Endothelial cell (in vitro differentiated cells): ENCODE measurements at places on chromosomes 6 and 20.

- peaks cover 1% of the 10 kb centered on the region for H3K27me3 ChIP-seq
- DNase-seq = no peak
- no peaks in the 10 kb centered on the region for H3K4me1 ChIP-seq
These were observed 25.5 kb downstream of the TMEM14A start for GRCh38 chr6:52696418-52696817.

GRCh38 chr6:168534265-168534664 is 93.3 kb downstream of the SMOC2 start:
- H3K27me3 ChIP-seq = peaks cover 6% of the 10 kb centered on the region
- H3K4me1 ChIP-seq = peaks cover 6% of the 10 kb centered on the region
- no peaks in the 10 kb centered on the region for H3K36me3 ChIP-seq
- DNase-seq = no peak

DNA sequence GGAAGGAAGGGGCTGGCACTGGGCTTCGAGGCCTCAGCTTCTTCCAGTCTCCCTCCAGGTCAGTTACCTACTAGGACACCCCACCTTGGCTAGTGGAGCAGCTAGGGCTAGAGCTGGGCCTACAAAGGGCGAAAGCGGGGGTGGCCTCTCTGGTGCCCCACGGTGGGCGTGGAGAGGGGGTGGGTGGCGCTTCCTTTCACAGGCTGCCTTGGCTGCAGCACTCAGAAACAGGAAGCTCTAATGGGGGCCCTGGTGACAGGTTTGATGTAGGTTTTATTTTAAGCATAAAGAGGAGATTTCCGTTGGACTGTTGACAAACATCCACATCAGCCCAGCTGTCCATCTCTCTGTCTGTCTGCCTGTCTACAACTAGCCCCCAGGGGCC is 13.4 kb downstream of the FAM110A start:
- no peak for DNase-seq
- no peak overlapping the region for H3K4me3 ChIP-seq
- no peaks in the 10 kb centered on the region for H3K36me3 ChIP-seq

GRCh38 chr6:150230832-150231524 is 88.1 kb downstream of the PPP1R14C start:
- H3K36me3 ChIP-seq = no peaks in the 10 kb centered on the region
- no peak overlapping the region for H3K27ac ChIP-seq
- no peak for DNase-seq
- peaks cover under 1% of the 10 kb centered on the region for H3K4me1 ChIP-seq
- no peak overlapping the region for H3K4me3 ChIP-seq
- no peaks in the 10 kb centered on the region for H3K27me3 ChIP-seq

GRCh38 chr6:128242765-128243403 is 277.5 kb downstream of the PTPRK start:
- no peak overlapping the region for H3K27ac ChIP-seq
- DNase-seq = no peak
- no peak overlapping the region for H3K4me3 ChIP-seq
- H3K36me3 ChIP-seq = no peaks in the 10 kb centered on the region
- H3K27me3 ChIP-seq = no peaks in the 10 kb centered on the region

GRCh38 chr6:90370493-90370959 is 73.9 kb upstream of the BACH2 start:
- peaks cover 3% of the 10 kb centered on the region for H3K4me1 ChIP-seq
- DNase-seq = no peak
- H3K27me3 ChIP-seq = no peaks in the 10 kb centered on the region
- no peak overlapping the region for H3K4me3 ChIP-seq
- H3K27ac ChIP-seq = no peak overlapping the region

DNA sequence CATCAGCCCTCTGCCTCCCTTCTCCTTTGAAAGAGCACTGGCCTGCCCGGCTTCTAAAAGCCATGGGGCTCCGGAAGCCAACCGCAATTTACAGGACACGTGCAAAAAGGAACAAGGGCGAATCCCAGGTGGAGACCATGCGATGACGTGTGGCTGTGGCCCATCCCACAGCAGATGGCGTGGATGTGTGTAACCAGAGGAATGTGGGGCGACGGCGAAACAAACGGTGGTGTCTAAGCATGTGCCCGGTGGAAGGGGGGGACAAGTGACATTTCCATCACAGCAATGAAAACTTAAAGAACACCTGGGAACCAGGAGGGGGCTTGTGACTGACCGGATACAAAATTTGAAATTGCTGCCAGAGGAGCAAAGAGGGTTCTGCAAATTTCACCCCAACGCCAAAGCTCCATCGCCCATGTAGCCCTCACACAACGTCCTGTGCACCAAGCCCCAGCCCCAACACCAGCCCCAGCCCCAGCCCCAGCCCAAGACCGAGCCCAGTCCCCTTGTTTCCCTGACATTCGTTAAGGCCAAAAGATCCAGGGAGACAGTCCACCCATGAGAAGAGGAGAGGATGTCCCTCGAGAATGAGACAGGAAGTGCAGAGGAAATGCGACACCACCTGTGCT is 159.7 kb upstream of the ZNF337 start:
- peaks cover 28% of the 10 kb centered on the region for H3K27me3 ChIP-seq
- H3K4me1 ChIP-seq = peaks cover 23% of the 10 kb centered on the region
- H3K36me3 ChIP-seq = peaks cover 25% of the 10 kb centered on the region
- no peak for DNase-seq
- H3K27ac ChIP-seq = no peak overlapping the region
- peak overlapping the region; percentile 11 for H3K4me3 ChIP-seq

- no peak overlapping the region for H3K27ac ChIP-seq
- peaks cover 3% of the 10 kb centered on the region for H3K27me3 ChIP-seq
- no peaks in the 10 kb centered on the region for H3K4me1 ChIP-seq
- H3K4me3 ChIP-seq = no peak overlapping the region
- no peak for DNase-seq
These were observed 42.4 kb downstream of the RTN4IP1 start for GRCh38 chr6:106586815-106587415.

GRCh38 chr6:28693033-28693750 is 167.5 kb downstream of the GPX5 start:
- no peak overlapping the region for H3K27ac ChIP-seq
- H3K4me1 ChIP-seq = peaks cover 60% of the 10 kb centered on the region
- H3K4me3 ChIP-seq = peak overlapping the region; percentile 77
- H3K36me3 ChIP-seq = peaks cover 6% of the 10 kb centered on the region
- no peak for DNase-seq

- no peaks in the 10 kb centered on the region for H3K36me3 ChIP-seq
- peaks cover 2% of the 10 kb centered on the region for H3K27me3 ChIP-seq
- no peak overlapping the region for H3K27ac ChIP-seq
- no peak for DNase-seq
- no peak overlapping the region for H3K4me3 ChIP-seq
These were observed 65.4 kb downstream of the RWDD2A start for GRCh38 chr6:83258517-83258916.

GRCh38 chr20:62678553-62678952 is 30.1 kb upstream of the NTSR1 start:
- peaks cover 15% of the 10 kb centered on the region for H3K27me3 ChIP-seq
- no peak overlapping the region for H3K27ac ChIP-seq
- no peaks in the 10 kb centered on the region for H3K36me3 ChIP-seq
- no peaks in the 10 kb centered on the region for H3K4me1 ChIP-seq
- H3K4me3 ChIP-seq = no peak overlapping the region

- H3K36me3 ChIP-seq = no peaks in the 10 kb centered on the region
- H3K27me3 ChIP-seq = peaks cover 2% of the 10 kb centered on the region
- DNase-seq = no peak
- H3K27ac ChIP-seq = no peak overlapping the region
- H3K4me1 ChIP-seq = no peaks in the 10 kb centered on the region
These were observed 314.1 kb upstream of the SGK1 start for GRCh38 chr6:134632024-134632423.

DNA sequence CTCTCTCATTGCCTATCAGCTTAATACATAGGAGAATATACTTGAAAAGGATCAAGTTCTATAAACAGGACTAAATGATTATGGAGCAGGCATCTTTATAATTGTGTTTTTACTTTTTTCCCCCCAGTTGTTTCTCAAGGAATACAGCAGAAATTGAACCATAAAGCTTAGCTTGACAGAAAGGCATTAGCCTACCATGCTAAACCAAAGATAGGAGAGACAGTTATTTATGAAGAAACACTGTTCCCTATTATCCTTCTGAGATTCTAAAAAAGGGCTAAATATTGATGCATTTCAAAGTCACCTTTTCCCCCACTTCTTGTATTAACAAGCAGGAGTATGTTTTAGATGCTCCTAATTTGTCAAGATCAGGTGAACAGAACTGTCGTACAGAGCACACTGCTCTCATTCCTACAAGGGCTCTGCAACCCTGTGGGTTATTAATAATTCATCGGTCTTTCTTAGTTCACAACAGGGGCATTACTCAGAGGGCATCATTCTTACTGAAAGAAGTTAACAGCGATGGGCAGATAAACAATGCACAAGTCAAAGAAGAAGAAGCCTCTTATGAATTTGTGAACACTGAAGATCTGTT is 38.7 kb downstream of the PRKN start:
- H3K36me3 ChIP-seq = no peaks in the 10 kb centered on the region
- DNase-seq = no peak
- H3K27me3 ChIP-seq = no peaks in the 10 kb centered on the region
- H3K4me1 ChIP-seq = peaks cover 8% of the 10 kb centered on the region
- no peak overlapping the region for H3K4me3 ChIP-seq
- H3K27ac ChIP-seq = no peak overlapping the region

DNA sequence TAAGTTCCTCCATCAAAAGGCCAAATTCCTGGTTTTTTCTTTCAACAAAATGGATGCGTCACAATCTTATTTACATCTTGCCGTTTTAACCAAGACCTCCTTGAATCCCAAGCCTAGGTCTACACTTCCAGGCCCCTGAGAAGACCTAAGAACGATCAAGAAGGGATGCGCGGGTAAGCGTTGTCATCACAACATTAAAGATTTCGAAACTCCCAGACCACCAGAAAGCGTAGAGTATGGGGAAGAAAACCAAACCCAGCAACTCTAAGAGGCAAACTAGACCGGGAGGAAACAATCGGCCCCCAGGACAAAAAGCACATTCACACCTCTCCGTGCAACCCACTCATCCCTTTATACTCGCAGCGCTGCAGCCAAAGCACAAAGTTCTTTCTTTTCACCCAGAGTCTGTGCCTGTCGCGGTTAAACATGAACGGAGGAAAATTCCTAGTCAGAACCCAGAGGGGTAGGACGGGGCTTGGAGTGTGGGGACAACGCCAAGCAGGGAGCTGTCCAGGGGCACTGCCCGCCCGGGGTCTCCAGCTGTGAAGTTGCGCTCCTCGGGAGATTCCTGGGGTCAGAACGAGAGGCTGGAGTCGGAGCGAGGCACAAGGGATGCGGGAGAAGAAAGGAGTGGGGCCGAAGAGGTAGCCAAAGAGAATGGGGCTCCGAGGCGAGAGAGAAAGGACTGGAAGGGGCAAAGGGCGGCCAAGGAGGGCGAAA is 725 bp downstream of the OSER1 start:
- H3K27me3 ChIP-seq = peaks cover 11% of the 10 kb centered on the region
- peak overlapping the region; percentile 99 for H3K4me3 ChIP-seq
- peak; percentile 56 for DNase-seq
- peak overlapping the region; percentile 99 for H3K27ac ChIP-seq
- peaks cover 30% of the 10 kb centered on the region for H3K4me1 ChIP-seq

GRCh38 chr20:10303852-10304251 is 85.2 kb downstream of the SNAP25 start:
- no peaks in the 10 kb centered on the region for H3K36me3 ChIP-seq
- no peaks in the 10 kb centered on the region for H3K4me1 ChIP-seq
- DNase-seq = no peak
- H3K4me3 ChIP-seq = no peak overlapping the region
- no peak overlapping the region for H3K27ac ChIP-seq
- peaks cover 1% of the 10 kb centered on the region for H3K27me3 ChIP-seq

DNA sequence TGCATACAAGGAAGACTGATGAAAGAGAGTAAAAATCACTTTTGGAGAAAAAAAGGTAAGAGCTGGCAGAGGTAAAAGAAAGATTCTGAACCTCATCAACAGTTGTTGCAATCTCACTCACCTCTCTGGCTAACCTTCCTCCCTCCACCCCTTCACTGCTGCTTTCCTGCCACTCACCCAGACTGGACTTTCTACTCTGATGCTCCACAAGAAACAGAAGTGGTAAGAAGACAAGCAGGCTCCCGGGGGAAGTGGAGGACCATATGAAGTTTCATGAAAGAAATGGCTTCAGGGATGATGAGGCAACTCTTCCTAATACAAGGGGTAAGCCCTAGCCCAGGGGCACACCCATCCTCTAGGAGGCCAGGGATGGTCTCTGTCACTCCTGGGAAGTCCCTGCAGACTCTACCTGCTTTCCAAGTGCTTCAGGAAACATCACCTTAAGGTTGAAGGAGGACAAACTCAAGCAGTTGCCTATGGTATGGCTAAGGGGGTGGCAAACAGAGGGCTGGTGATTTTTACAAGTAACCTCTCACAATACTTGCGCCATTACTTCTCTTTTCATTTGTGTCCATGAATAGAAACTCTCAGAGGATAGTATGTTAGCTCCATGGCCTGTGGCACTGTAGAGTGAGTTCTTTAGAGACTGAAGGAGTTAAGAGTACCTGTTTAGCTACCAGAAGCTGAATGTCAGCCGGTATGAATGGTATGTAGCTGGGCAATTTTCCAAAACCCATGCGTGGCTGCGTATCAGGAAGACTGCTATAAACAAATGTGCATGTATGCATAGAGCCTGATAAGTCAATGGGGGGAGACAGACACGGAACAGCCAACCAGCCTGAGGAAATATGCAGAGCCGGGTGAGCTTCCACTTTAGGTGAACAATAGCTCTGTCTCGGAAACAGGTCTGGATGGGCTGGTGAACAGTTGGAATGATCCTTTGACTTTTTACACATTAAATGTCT is 112.0 kb downstream of the BACH2 start:
- no peaks in the 10 kb centered on the region for H3K36me3 ChIP-seq
- no peak overlapping the region for H3K4me3 ChIP-seq
- peaks cover 22% of the 10 kb centered on the region for H3K4me1 ChIP-seq
- no peaks in the 10 kb centered on the region for H3K27me3 ChIP-seq
